Nephron progenitor cell (in vitro differentiated cells): ENCODE measurements at places on chromosomes 7 and 10.

GRCh38 chr10:44697116-44697515 is 214.0 kb upstream of the TMEM72 start:
- DNase-seq: no peak
- H3K4me1 ChIP-seq: peaks cover 16% of the 10 kb centered on the region
- no peak overlapping the region for H3K27ac ChIP-seq
- H3K4me3 ChIP-seq: no peak overlapping the region
- peaks cover 3% of the 10 kb centered on the region for H3K27me3 ChIP-seq

GRCh38 chr10:94076325-94076841 is 82.7 kb downstream of the PLCE1 start:
- H3K4me3 ChIP-seq: no peak overlapping the region
- H3K4me1 ChIP-seq: no peaks in the 10 kb centered on the region
- no peak for DNase-seq

- no peaks in the 10 kb centered on the region for H3K4me1 ChIP-seq
- H3K27me3 ChIP-seq: no peaks in the 10 kb centered on the region
- no peak overlapping the region for H3K4me3 ChIP-seq
- no peak for DNase-seq
- peak overlapping the region; percentile 18 for H3K27ac ChIP-seq
- peaks cover 52% of the 10 kb centered on the region for H3K36me3 ChIP-seq
These were observed 91.3 kb downstream of the MPLKIP start for GRCh38 chr7:40043164-40043563.

GRCh38 chr7:121797657-121798452 is 75.1 kb upstream of the PTPRZ1 start:
- peaks cover 21% of the 10 kb centered on the region for H3K4me1 ChIP-seq
- no peak overlapping the region for H3K4me3 ChIP-seq
- H3K27ac ChIP-seq: peak overlapping the region; percentile 68
- no peaks in the 10 kb centered on the region for H3K36me3 ChIP-seq

GRCh38 chr10:71284544-71285179 is 34.4 kb upstream of the SLC29A3 start:
- peaks cover 41% of the 10 kb centered on the region for H3K36me3 ChIP-seq
- peaks cover 2% of the 10 kb centered on the region for H3K27me3 ChIP-seq
- H3K27ac ChIP-seq: peak overlapping the region; percentile 77
- DNase-seq: no peak
- H3K4me1 ChIP-seq: peaks cover 25% of the 10 kb centered on the region

- peaks cover 65% of the 10 kb centered on the region for H3K4me1 ChIP-seq
- no peaks in the 10 kb centered on the region for H3K36me3 ChIP-seq
- H3K4me3 ChIP-seq: no peak overlapping the region
- no peak for DNase-seq
- peak overlapping the region; percentile 19 for H3K27ac ChIP-seq
- peaks cover 12% of the 10 kb centered on the region for H3K27me3 ChIP-seq
These were observed 316.1 kb upstream of the ZMIZ1 start for GRCh38 chr10:78752708-78753107.

- H3K36me3 ChIP-seq: no peaks in the 10 kb centered on the region
- peaks cover 5% of the 10 kb centered on the region for H3K4me1 ChIP-seq
- H3K27me3 ChIP-seq: peaks cover 7% of the 10 kb centered on the region
- H3K4me3 ChIP-seq: no peak overlapping the region
These were observed 4.9 kb upstream of the GRID2IP start for GRCh38 chr7:6556196-6556595.

- H3K4me1 ChIP-seq: peaks cover 42% of the 10 kb centered on the region
- H3K36me3 ChIP-seq: no peaks in the 10 kb centered on the region
- H3K27ac ChIP-seq: no peak overlapping the region
- no peak for DNase-seq
- peaks cover 3% of the 10 kb centered on the region for H3K27me3 ChIP-seq
- no peak overlapping the region for H3K4me3 ChIP-seq
These were observed 531.4 kb upstream of the FOXK1 start for GRCh38 chr7:4150731-4151130.

- H3K27ac ChIP-seq: no peak overlapping the region
- H3K36me3 ChIP-seq: peaks cover 9% of the 10 kb centered on the region
- H3K27me3 ChIP-seq: no peaks in the 10 kb centered on the region
- DNase-seq: no peak
These were observed 11.4 kb downstream of the KDM7A start for GRCh38 chr7:140165422-140165821.

DNA sequence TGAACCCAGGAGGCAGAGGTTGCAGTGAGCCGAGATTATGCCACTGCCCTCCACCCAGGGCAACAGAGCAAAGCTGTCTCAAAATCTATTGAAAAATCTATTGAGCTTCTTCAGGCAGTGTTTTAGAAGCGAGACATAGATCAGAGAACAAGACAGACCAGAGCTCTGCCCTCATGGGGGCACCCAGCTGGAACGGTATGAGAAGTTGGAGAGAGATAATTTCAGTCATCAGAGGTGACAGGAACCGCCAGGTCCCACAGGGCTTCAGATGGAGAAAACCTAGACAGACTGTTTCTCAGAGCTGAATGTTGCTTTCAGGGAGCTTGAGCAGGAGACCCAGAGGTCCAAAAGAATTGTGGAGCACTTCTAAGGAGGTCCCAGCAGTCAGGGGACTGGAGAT is 14.2 kb upstream of the GTF2IRD1 start:
- DNase-seq: no peak
- H3K4me3 ChIP-seq: no peak overlapping the region
- peaks cover 20% of the 10 kb centered on the region for H3K27me3 ChIP-seq
- no peaks in the 10 kb centered on the region for H3K36me3 ChIP-seq

GRCh38 chr10:29923416-29923965 is 135.9 kb downstream of the JCAD start:
- peaks cover 22% of the 10 kb centered on the region for H3K27me3 ChIP-seq
- no peaks in the 10 kb centered on the region for H3K36me3 ChIP-seq
- peak overlapping the region; percentile 28 for H3K27ac ChIP-seq
- H3K4me3 ChIP-seq: no peak overlapping the region
- peaks cover 44% of the 10 kb centered on the region for H3K4me1 ChIP-seq

DNA sequence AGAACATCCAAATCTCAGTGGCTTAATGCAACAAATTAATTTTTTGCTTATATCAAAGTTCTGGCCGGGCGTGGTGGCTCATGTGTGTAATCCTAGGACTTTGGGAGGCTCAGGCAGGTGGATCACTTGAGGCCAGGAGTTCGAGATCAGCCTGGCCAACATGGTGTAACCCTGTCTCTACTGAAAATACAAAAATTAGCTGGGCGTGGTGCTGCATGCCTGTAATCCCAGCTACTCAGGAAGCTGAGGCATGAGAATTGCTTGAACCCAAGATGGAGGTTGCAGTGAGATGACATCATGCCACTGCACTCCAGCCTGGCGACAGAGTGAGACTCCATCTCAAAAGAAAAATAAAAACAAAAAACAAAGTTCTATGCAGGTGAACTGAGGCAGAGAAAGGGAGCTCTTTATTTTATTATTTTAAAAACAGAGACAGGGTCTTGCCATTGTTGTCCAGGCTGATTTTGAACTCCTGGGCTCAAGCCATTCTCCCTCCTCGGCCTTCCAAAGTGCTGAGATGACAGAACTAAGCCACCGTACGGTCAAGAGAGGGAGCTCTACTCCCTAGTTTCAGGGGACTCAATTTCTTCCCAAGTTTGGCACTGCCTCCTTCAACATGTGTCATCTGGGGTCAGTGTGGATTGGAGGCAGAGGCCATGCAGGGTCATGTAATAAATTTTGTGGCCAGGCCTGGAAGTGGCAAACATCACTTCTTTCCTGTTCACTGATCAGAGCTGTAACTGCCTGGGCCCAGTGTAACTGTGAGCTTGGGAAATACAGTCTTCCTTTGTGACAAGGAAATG is 2.4 kb downstream of the ADCK2 start:
- DNase-seq: peak; percentile 54
- H3K27ac ChIP-seq: peak overlapping the region; percentile 8
- peaks cover 45% of the 10 kb centered on the region for H3K4me1 ChIP-seq
- peaks cover 45% of the 10 kb centered on the region for H3K27me3 ChIP-seq

DNA sequence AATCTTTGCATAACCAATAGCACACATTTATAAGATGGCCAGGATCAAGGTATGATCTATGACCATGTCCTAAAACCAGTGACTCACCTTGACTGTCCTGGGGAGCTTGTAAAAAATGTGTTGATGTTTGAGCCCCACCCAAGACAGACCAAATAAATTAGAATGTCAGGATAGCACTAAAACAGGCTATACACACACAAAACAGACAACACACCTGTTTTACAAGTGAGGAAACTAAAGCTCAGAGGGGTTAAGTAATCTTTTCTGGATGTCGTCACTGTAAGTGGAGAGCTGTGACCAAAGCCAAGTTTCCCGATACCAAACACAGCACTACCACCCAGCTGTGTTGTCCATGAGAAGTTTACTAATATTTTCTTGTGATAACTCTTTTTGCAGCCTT is 84.5 kb downstream of the AVL9 start:
- H3K36me3 ChIP-seq: peaks cover 50% of the 10 kb centered on the region
- no peak for DNase-seq
- no peaks in the 10 kb centered on the region for H3K27me3 ChIP-seq
- no peaks in the 10 kb centered on the region for H3K4me1 ChIP-seq
- no peak overlapping the region for H3K27ac ChIP-seq

GRCh38 chr10:6719561-6719960 is 139.5 kb upstream of the PRKCQ start:
- H3K4me3 ChIP-seq: no peak overlapping the region
- H3K27ac ChIP-seq: no peak overlapping the region
- no peaks in the 10 kb centered on the region for H3K36me3 ChIP-seq
- H3K4me1 ChIP-seq: peaks cover 15% of the 10 kb centered on the region

- no peak for DNase-seq
- H3K27me3 ChIP-seq: peaks cover 3% of the 10 kb centered on the region
- H3K4me3 ChIP-seq: no peak overlapping the region
These were observed 14.3 kb downstream of the TES start for GRCh38 chr7:116224492-116225098.

DNA sequence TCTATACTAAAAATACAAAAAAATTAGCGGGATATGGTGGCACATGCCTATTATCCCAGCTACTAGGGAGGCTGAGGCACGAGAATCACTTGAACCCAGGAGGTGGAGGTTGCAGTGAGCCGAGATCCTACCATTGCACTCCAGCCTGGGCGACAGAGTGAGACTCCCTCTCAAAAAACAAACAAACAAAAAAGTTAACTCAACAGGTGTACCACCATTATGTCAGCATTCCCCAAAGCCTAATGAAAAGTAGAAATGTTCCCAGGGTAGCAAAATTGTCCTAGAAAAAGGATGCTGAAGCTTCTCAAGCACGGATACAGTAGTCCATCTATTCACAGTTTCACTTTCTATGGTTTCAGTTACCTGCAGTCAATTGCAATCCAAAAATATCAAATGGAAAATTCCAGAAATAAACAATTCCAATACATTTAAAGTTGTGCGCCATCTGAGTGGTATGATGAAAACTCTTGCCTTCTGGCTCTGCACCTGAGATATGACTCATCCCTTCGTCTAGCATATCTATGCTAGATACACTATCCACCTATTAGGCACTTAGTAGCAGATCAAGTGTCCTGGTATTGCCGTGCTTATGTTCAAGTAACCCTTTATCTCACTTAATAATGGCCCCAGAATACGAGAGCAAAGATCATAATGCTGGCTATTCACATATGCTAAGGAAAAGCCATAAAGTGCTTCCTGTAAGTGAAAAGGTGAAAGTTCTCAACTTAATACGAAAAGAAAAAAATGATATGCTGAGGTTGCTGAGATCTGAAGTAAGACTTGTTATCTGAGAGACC is 37.2 kb upstream of the SLC35G1 start:
- no peak for DNase-seq
- peaks cover 6% of the 10 kb centered on the region for H3K27me3 ChIP-seq
- no peaks in the 10 kb centered on the region for H3K36me3 ChIP-seq
- H3K4me1 ChIP-seq: peaks cover 5% of the 10 kb centered on the region
- no peak overlapping the region for H3K27ac ChIP-seq

DNA sequence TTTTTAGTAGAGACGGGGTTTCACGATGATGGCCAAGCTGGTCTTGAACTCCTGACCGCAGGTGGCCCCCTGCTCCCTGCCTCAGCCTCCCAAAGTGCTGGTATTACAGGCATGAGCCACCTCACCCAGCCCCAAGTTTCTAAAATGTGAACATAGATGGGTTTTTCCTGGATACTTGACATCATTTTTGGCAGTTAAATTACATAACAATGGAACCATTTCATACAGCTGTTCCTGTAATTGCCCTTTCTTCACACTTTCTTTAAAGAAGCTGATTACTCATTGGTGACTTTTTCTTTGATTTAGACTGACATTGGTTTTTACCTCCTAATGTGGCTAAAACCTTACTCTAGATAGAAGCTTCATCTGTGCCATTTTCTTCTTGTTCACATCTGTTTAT is 5.9 kb downstream of the ZKSCAN1 start:
- no peak overlapping the region for H3K27ac ChIP-seq
- no peak overlapping the region for H3K4me3 ChIP-seq
- peaks cover 12% of the 10 kb centered on the region for H3K4me1 ChIP-seq
- no peak for DNase-seq
- peaks cover 62% of the 10 kb centered on the region for H3K36me3 ChIP-seq
- H3K27me3 ChIP-seq: no peaks in the 10 kb centered on the region

GRCh38 chr10:65149878-65150277 is 1628.7 kb downstream of the REEP3 start:
- no peak overlapping the region for H3K27ac ChIP-seq
- DNase-seq: no peak
- no peaks in the 10 kb centered on the region for H3K4me1 ChIP-seq
- peaks cover 4% of the 10 kb centered on the region for H3K27me3 ChIP-seq
- no peak overlapping the region for H3K4me3 ChIP-seq

- DNase-seq: peak; percentile 59
- H3K27ac ChIP-seq: peak overlapping the region; percentile 88
- H3K4me1 ChIP-seq: peaks cover 40% of the 10 kb centered on the region
- peak overlapping the region; percentile 88 for H3K4me3 ChIP-seq
These were observed 183.0 kb upstream of the ANK3 start for GRCh38 chr10:60572511-60573194.

- no peak for DNase-seq
- no peaks in the 10 kb centered on the region for H3K27me3 ChIP-seq
- H3K4me3 ChIP-seq: no peak overlapping the region
- H3K27ac ChIP-seq: no peak overlapping the region
These were observed 46.9 kb downstream of the TMEM26 start for GRCh38 chr10:61406242-61406641.

- H3K4me3 ChIP-seq: no peak overlapping the region
- peaks cover 22% of the 10 kb centered on the region for H3K36me3 ChIP-seq
- H3K27ac ChIP-seq: no peak overlapping the region
- no peak for DNase-seq
- no peaks in the 10 kb centered on the region for H3K27me3 ChIP-seq
These were observed 138.5 kb downstream of the SEMA3A start for GRCh38 chr7:84055904-84056605.

DNA sequence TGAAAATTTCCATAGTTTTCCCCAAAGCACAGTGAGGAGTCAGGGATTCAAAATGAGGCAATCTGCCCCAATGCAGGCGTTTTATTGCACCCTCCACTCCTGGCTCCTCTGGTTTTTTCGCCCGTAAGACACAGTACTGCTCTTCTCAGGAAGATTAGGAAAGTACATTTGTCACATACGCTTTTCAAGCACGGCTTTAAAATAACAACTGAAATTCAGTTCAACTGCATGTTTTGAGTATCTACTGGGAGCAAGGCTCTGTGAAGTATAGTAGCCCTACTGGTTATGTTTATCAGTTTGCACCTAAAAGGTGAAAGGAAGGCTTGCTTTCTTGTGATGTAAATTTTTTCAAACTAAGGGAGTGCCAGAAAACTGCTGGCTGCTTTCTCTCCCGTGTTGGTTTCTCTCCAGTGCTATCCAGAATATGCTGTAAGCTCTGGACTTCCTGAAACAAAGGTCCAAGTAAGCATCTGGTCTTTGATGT is 1.9 kb upstream of the SGMS1 start:
- H3K27ac ChIP-seq: peak overlapping the region; percentile 99
- peaks cover 11% of the 10 kb centered on the region for H3K36me3 ChIP-seq
- no peak for DNase-seq
